ENCODE measurements at places on chromosomes 7 and 10. TPM values are rescaled to one million over a fixed set of nuclear protein-coding genes. Genes with fewer than 3 reads are reported as not detected.

HOXA10 gene
- total RNA-seq, result 12.3 TPM

- DNase-seq, result no peak
Measured at GRCh38 chr7:16589881-16590280, 55.7 kb downstream of the ANKMY2 start.

DNA sequence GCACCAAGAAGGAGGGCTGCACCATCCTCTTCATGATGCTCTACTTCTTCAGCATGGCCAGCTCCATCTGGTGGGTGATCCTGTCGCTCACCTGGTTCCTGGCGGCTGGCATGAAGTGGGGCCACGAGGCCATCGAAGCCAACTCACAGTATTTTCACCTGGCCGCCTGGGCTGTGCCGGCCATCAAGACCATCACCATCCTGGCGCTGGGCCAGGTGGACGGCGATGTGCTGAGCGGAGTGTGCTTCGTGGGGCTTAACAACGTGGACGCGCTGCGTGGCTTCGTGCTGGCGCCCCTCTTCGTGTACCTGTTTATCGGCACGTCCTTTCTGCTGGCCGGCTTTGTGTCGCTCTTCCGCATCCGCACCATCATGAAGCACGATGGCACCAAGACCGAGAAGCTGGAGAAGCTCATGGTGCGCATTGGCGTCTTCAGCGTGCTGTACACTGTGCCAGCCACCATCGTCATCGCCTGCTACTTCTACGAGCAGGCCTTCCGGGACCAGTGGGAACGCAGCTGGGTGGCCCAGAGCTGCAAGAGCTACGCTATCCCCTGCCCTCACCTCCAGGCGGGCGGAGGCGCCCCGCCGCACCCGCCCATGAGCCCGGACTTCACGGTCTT lies 1.9 kb downstream of the FZD1 start:
- no peak for DNase-seq

DNA sequence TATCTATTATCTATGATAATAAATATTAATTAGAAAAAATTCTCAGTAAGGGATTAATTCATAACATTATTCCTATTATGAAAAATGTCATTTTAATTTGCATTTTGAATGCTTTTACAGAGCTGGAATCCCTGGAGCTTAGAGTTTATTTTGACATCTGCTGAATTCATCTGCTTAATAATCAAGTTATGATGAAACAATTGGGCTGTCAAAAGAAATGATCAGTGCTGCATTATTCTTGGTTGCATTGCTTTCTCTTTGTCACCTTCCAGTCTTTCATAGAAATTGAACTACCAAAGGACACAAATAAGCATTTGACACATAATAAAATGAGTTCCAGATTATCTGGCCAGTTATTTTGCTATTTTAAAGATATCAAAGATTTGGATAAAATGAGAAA lies 40.0 kb upstream of the MACC1 start:
- DNase-seq, result no peak

LYZL1 gene
- not detected for total RNA-seq

ABCB8 gene
- total RNA-seq, result 44.2 TPM

- DNase-seq, result no peak
Measured at GRCh38 chr10:4162571-4163286, 377.7 kb upstream of the KLF6 start.

- no peak for DNase-seq
Measured at GRCh38 chr10:110209926-110210673, 2.7 kb downstream of the MXI1 start.

GRCh38 chr7:108307595-108307994 lies 148.6 kb downstream of the NRCAM start:
- no peak for DNase-seq

GRCh38 chr7:108805808-108806397 lies 236.2 kb downstream of the DNAJB9 start:
- no peak for DNase-seq

PTF1A gene
- not detected for total RNA-seq

GRCh38 chr7:139618482-139619366 lies 95.2 kb downstream of the CLEC2L start:
- peak; percentile 15 for DNase-seq

TPK1 gene
- 5.5 TPM for total RNA-seq

TMEM229A gene
- total RNA-seq, result not detected

DNA sequence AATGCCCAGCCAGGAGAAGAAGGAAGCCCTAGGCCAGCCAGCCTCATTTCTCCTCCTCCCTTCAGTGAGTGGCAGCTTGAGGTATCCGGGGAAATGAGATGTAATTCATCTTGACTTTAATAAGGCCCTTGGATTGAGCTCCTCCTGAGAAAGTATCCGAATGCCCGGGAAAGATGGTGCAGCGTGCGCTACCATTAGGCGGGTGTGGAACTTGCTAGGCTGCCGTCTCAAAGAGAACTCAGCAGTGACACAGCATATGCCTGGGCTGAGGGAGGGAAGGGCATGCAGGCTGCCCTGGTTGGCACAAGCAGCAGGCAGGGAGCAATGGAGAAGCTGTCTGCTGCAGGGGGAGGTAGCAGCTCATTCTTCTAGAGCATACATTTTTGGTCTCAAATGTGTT lies 659.8 kb upstream of the FOXK1 start:
- no peak for DNase-seq

DNA sequence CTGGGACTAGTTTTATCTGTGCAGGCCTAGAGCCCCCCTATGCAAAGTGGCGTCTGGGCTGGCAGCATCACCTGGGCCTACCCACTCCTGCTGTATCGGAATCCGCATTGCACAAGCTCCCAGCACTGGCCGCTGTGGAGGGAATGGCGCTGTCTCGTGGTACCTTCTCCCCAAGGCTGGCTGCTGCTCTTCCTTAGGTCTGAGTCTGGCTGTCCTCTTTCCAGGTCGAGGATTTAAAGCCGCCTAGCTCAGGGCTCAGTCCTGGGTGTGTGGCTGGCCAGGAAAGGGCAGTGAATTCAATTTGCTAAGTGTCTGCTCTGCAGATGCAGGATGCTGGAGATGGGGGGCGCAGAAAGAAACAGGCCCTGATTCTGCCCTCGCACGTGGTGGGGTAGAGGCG lies 44.7 kb downstream of the MGMT start:
- DNase-seq, result peak; percentile 51

- no peak for DNase-seq
Measured at GRCh38 chr10:71687077-71687476, 32.5 kb downstream of the C10orf105 start.

KLF6 gene
- 7.5 TPM for total RNA-seq

DNA sequence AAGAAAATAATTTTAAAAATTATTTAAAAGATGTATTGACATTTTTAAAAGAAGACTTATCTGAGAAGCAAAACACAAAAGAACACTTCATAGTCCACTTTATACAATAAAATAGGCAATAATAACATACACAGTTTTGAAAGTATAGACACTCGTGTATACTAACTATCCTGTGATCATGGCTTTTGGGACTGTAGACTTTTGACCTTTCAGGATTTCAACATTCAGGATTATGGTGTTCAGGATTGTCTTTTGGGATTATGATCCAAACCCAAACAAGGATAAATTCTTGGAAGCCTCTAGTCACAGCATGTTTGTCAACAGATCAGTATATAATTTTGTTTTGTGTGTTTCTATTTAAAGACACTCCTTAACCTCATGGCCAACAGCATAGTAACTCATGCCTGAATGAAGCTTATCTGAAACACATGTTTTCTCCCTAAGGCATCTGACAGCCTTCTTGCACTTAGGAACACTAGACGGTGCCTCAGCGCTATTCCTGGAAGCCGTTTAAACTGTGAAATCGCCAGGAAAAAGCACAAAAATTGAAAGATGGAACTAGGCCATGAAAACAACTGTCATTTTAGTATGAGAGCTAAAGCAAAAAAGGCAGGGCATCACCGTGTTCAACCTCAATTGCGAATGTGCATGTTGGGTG lies 29.9 kb downstream of the GSAP start:
- DNase-seq, result no peak

- DNase-seq, result no peak
Measured at GRCh38 chr10:33321516-33321915, 13.0 kb downstream of the NRP1 start.

AASS gene
- total RNA-seq, result 39.8 TPM

SLC13A4 gene
- not detected for total RNA-seq

DNA sequence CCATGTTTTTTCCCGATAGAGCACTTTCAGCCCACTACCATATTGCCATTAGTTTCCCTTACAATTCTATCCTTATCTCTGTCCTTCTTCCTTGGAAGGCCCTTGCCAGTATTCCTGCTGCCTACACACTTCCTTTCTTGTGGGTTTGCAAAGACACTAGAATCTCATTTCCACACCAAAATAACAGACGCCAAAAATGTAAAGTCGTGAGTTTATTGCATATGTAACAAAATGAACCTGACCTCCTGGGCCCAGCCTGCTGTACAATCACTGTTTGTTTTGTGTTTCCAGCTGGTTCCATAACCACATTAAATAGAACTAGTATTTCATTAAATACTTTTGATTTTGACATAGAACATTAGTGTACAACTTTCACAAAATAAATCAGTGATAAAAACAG lies 116.7 kb downstream of the SMURF1 start:
- DNase-seq, result no peak

- DNase-seq, result no peak
Measured at GRCh38 chr10:124072541-124072940, 20.9 kb downstream of the CHST15 start.

GRCh38 chr10:114852197-114852596 lies 30.6 kb downstream of the FHIP2A start:
- DNase-seq, result no peak

All from Daoy (cell line).